Activated naive CD4-positive, alpha-beta T cell treated with anti-CD3 and anti-CD28 coated beads for 36 hours (primary cell): ENCODE measurements at places on chromosomes 13 and 19. TPM values are rescaled to one million over a fixed set of nuclear protein-coding genes. Genes with fewer than 3 reads are reported as not detected.

The NLRP7 gene
- not detected for total RNA-seq

DNA sequence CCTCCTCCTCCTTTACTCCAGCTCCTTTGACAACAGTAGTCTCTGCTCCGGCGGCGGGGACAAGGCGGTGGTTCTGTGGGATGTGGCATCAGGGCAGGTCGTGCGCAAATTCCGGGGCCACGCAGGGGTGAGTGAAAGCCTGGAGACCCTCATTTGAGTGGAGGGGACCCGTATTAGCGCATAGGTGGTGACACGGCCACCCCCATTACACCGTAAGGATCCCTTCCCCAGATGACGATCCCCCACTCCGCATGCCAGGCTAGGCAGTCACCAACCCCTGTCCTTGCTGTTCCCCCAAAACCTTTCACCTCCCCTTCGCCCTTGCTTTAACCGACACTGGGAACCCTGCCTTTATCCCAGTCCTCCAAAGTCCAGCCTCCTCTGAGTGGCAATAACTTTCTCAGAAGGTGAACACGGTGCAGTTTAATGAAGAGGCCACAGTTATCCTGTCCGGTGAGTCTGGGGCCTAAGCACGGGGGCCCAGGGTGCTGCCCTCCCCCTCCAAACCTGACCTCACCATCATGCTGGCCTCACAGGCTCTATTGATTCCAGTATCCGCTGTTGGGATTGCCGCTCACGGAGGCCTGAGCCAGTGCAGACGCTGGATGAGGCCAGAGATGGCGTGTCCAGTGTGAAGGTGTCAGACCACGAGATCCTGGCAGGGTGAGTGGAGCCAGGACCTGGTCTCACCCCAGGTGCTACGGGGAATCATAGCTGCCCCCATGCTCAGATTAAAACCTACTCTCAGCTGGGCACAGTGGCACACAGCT, 3.7 kb downstream of the WDR83 start:
- DNase-seq, result no peak

- no peak for DNase-seq
These were observed 28.5 kb downstream of the MEIS3 start for GRCh38 chr19:47390533-47391488.

DNA sequence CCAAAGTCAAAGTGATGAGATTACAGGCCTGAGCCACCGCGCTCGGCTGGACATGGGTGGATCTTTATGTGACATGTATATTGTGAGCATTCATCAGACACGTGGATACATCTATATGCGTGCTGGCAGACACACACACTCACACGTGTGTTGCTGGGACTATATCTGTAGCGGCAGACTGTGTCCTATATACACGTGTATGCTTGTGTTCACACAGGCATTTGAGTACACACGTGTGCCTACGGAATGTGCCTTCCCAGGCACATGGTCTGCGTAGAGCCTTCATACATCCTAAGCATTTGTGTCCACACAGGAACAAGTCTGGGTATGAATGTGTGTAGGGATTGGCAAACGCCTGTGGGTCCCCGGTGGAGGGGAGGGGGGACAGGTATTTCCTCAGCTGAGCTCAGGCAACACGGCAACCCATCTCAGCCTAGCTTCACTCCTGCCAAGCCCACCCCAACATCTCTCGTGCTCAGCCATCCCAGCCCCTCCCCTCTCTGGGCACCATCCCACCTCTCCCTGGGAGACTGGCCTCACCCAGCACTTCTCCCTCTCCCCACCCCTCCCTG, 2.6 kb downstream of the UNC13A start:
- DNase-seq, result no peak

The DPF1 gene
- 0.77 TPM for total RNA-seq

- no peak for DNase-seq
These were observed 41.8 kb downstream of the SACS start for GRCh38 chr13:23391752-23392151.

- no peak for DNase-seq
These were observed 51.1 kb downstream of the RASL11A start for GRCh38 chr13:27321468-27322431.

The C2CD4C gene
- 0.12 TPM for total RNA-seq

DNA sequence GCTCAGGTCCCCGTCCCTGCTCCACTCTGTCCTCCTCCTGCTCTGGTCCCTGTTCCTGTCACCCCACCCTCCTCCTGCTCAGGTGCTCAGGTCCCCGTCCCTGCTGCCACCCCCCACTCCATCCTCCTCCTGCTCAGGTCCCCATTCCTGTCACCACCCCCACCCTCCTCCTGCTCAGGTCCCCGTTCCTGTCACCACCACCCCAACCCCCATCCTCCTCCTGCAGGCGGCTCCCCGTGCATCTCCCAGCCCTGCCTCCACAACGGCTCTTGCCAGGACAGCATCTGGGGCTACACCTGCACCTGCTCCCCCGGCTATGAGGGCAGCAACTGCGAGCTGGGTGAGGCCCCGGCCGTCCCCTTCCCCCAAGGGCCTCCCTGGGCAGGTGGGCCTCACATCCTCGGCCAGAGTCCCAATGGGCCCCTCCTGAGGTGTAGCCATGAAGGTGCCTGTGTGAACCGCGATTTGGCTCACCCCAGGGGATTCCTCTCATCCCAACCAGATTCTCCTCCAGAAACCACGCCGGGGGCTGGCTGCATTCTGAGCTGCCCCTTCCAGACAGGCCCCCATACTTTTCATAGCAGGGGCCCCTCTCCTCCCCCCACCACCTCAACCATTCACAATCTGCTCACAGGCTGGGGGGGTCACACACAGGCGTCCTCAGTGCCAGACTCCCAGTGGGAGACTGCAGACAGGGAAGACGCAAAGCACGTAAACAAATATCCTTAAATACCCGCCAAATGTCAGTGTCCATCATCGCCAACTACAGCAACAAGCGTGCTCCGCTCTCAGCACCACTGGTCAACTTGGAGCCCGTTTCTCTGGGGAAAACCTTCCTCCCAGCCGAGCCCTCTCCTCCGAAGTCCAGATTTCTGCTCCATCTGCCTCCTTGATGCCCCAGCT, 4.6 kb downstream of the PROZ start:
- DNase-seq, result peak; percentile 12

The PEG3 gene
- not detected for total RNA-seq

DNA sequence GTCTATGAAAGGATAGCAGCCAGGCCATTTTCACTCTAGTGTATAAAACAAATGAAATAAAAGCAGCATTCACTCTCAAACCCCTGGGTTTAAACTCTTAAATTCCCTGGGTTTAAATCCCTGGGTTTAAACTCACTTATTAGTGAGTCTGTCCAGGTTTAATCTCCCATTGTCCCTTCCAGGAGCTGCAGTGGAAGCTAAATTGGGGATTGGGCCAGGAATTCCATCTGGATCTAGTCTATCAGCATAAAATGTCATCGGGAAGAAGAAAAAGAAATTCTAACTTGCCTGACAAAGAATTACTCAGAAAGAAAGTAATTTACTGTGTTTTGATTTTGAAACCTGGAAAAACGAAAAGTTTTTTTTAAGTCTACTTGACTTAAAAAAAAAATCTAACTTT, 54.8 kb downstream of the FRY start:
- DNase-seq, result no peak

GRCh38 chr19:49999371-50000010, 25.7 kb downstream of the VRK3 start:
- no peak for DNase-seq

The BCAM gene
- not detected for total RNA-seq

The SIGLEC12 gene
- total RNA-seq, result not detected
